Heart right ventricle (tissue), 16 donors: ENCODE measurements at places on chromosomes 7 and 10. TPM values are rescaled to one million over a fixed set of nuclear protein-coding genes. Genes with fewer than 3 reads are reported as not detected.

DNA sequence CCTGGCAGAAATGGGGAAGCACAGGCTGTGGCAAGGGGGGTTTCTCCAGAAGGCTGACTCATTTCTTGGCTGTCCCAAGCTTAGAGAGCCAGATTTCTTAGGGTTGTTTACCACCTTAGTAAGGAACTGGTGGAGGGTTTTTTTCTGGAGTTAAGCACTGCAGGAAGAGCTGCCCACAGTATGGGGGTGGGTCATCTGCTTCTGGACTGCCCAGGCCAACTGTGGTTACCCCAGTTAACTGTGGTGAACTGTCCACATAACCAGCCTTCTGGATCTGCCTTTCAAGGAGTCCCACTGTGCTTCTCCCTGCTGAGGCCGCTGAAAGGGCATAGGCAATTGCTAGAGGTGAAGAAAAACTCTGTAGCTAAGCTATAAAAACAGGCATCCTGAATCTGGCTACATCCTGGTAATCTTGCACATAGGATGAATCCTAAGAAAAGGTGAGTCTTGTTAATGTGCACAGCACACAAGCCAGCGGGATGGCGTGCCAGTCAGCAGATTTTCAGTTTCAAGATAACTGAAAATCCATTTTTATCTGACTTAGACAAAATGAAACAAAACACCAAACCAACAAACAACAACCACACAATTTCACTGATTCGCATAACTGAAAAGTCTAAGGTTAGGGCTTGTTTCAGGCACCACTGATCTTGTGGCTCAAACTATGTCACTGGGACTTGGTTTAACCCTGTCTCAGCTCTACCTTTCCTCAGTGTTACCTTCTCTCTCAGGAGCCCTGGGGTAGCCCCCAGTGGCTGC is 21.6 kb upstream of the TSPAN33 start:
- no peak for DNase-seq

- no peak for DNase-seq
These were observed 205.1 kb upstream of the SEMA3A start for GRCh38 chr7:84399661-84400060.

GRCh38 chr10:124657806-124658205 is 86.4 kb downstream of the FAM53B start:
- no peak for DNase-seq

DNA sequence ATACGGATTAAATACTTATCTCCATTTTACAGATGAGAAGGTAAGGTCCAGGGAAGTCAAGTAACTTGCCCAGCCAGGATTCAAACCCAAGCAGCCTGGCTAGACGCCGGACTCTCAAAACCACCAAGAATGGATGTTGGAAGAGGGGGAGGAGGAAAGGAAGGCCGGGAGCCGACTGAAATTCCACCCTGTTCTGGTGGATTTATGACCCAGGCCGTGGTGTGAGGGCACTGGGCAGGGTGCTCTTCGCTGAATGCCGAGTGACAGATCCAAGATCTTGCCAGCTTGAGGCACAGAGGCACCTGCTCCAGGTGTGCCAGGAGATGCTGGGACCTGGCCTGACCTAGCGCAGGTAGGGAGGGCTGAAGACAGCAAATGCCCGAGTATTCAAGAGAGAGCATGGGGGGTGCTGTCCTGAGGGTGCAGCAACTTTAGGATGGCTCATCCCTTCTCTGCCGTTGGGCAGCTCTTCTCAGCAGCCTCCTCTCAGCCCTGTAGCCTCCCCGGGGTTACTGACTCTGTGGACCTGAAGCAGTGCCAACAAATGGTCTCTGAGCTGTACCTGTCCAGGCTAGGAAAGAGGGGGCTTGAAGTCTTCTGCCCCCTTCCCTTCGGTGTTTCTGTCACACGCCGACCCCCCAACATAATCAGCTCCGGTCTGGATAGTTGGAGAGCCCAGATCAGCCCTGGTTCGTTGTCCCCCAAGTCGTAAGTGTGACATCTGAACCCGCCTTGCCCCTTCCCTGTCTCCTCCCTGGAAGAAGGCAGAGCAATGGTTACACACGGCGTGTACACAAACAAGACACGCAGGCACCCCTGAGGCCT is 713 bp downstream of the LOXL4 start:
- no peak for DNase-seq

- no peak for DNase-seq
These were observed 139.4 kb downstream of the MAD1L1 start for GRCh38 chr7:2093215-2093842.

DNA sequence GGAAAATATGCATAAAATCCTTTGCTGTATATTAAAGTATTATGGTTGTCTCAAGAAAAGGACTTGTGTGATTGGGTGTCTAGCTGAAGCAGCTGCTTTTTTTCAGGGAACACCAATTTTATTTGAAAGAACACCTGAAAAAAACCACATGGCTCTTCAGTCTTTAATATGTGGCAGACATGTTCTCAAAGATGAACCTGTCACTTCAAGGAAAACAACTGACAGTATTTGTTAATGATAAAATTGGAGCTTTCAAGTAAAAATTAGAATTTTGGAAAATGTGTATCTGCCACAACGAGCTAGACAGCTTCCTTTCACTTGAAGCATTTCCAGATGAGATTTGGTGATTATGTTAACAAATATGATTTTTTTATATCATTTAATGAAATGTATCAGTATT is 59.3 kb downstream of the INHBA start:
- no peak for DNase-seq

DNA sequence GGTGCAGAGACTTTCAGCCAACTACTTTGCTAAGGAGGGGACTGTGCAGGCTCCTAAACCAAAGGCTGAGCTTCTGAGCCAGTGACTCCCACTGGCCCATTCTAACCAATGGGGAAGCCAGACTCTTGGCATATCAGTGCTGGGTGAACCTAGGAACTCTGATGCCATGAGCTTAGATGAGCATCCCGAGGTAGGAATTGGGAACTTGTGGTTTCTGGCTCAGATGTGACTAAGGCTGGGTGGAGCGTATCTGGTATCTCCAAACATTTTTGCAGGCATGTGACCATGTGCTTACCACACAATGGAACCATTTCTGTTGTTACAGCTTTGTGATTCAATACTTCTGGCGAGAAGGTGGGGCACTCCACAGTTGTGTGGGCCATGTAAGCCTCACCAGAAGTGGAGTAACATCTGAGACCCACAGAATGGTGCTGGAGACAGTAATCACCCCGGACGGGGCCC is 2.5 kb upstream of the AVPI1 start:
- no peak for DNase-seq

- DNase-seq = no peak
These were observed 698.6 kb upstream of the NRP1 start for GRCh38 chr10:34033078-34033477.

DNA sequence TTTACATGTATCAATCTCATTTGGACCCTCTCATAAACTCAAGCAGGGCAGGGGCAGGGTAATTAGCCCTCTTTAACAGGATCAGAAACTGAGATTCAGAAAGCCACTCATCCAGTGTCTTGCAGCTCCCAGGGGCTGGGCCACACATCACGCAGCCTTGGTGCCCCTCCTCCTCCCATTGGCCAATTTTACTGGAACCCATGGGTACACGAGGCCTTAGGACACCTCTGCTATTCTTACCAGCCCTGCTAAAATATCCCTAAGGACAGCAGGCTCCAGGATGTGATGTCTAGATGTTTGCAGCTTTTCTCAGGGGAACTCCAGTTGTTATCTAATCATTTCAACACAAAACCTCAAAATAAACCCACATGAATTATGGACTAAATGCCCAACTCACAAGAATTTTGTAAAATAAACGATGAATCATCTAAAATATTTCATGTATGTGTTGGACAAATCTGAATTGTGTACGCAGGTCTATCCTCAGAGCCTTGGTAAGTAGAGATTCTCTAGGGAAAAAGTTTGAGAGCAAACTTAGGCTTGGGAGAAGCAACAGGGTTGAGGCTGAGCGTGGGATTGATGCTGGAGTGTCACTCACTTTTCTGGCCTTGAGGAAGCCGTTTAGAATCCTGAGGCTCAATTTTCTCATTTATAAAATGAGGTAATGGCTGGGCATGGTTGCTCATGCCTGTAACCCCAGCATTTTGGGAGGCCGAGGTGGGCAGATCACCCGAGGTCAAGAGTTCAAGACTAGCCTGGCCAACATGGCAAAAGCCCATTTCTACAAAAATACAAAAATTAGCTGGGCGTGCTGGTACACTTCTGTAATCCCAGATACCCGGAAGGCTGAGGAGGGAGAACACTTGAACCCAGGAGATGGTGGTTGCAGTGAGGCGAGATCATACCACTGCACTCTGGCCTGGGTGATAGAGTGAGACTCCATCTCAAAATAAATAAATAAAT is 69.7 kb upstream of the TNS3 start:
- no peak for DNase-seq

NMT2 gene
- total RNA-seq = 14.2 TPM

DPYSL4 gene
- 31.2 TPM for total RNA-seq
